ENCODE measurements at places on chromosomes 11 and 22. TPM values are rescaled to one million over a fixed set of nuclear protein-coding genes. Genes with fewer than 3 reads are reported as not detected.

CARNS1 gene
- 0.62 TPM for total RNA-seq

- DNase-seq, result no peak
These were observed 6.2 kb downstream of the HPS4 start for GRCh38 chr22:26477341-26477731.

- DNase-seq, result no peak
These were observed 111.4 kb upstream of the SORL1-AS1 start for GRCh38 chr11:121563900-121564822.

DNA sequence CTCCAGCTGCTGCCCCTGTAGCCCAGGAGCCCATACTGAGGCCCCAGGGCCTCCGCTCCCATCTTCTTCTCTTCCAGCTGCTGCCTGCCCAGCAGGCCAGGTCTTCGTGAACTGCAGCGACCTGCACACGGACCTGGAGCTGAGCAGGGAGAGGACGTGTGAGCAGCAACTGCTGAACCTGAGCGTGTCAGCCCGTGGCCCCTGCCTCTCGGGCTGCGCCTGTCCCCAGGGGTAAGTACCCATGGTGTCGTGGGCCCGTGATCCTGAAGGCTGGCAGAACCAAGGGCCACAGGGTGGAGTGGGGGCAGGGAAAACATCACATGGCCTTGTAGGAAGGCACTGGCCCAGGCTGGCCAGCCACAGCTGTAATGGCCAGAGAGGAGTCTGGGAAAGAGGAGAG lies 31.2 kb downstream of the OTOG start:
- DNase-seq, result no peak

All from activated T-helper 1 cell treated with anti-CD3 and anti-CD28 coated beads, Interleukin-12 subunit alpha, Interleukin-12 subunit beta, Interleukin-2, Interleukin-4 antibody, amounts not matched to agents 30 ng/mL and 10 ng/mL and 1 ng/mL, durations not matched to agents 14 hours and 24 hours and 36 hours (primary cell).